Uterus (tissue), 4 donors: ENCODE measurements at places on chromosomes 7 and 10. TPM values are rescaled to one million over a fixed set of nuclear protein-coding genes. Genes with fewer than 3 reads are reported as not detected.

- no peak for DNase-seq
These were observed 825.2 kb downstream of the REEP3 start for GRCh38 chr10:64346389-64346788.

KCP gene
- total RNA-seq = 3.5 TPM

TAF6 gene
- 67.7 TPM for total RNA-seq

PYROXD2 gene
- 12.5 TPM for total RNA-seq

IRF5 gene
- total RNA-seq = 3.4 TPM

GRCh38 chr10:91034494-91035159 lies 113.7 kb upstream of the ANKRD1 start:
- peak; percentile 43 for DNase-seq

TMEM184A gene
- 0.64 TPM for total RNA-seq

NXPH1 gene
- total RNA-seq = 0.28 TPM

GRCh38 chr10:78348411-78349164 lies 314.9 kb downstream of the RPS24 start:
- DNase-seq = peak; percentile 5
